ENCODE measurements at places on chromosomes 2 and 18.
A peak's percentile ranks its signal among the peaks of the same experiment; 100 is the strongest.

GRCh38 chr2:127355407-127356008 lies 32.3 kb downstream of the MAP3K2 start:
- DNase-seq = no peak

GRCh38 chr2:55418512-55419232 lies 984 bp downstream of the CCDC88A start:
- DNase-seq = no peak

DNA sequence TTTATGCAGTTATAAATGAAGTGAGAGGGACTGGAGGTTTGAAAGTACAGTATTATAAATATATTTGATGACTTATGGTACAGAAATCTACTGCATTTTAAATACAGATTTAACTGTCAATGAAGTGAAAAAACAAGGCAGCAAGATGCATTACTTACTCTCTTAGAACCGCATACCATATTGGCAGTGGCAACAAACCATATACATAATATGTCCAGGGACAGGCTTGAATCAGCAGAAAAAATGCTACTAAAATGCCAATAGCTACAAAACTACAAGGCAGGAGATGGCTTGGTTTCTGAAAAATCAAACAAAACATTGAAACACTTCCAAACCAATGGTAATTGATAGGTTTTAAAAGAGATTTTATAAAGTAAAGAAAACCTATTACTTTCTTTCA lies 77.2 kb downstream of the PIGN start:
- no peak for DNase-seq

- peak; percentile 66 for DNase-seq
These were observed 61.4 kb downstream of the TXNL1 start for GRCh38 chr18:56576826-56577573.

DNA sequence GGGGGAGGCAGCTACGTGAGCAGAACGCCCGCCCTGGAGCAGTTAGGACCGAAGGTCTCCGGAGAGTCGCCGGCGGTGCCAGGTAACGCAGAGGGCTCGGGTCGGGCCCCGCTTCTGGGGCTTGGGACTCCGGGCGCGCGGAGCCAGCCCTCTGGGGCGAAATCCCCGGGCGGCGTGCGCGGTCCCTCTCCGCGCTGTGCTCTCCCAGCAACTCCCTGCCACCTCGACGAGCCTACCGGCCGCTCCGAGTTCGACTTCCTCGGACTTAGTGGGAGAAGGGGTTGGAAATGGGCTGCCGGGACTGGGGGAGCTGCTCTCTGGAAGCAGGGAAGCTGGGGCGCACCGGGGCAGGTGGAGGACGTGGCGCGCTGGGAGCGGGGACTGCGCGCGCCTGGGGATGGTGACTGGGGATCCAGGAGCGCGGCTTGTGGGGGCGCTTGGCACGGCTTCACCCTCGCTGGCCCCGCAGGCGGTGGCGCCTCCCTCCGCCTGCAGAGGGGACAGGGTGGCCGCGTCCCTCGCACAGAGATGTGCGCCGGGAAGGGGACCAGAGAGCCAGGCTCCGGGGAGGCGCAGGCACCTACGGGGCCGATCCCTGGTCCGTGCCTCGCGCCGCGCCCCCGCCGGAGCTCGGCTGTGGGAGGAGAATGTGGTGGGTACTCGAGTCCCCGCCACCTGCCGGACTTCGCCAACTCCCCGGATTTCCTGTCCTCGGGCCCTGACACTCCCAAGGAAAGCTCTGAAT lies 688 bp downstream of the CDH20 start:
- no peak for DNase-seq

GRCh38 chr2:55511508-55512124 lies 7.9 kb upstream of the CFAP36 start:
- no peak for DNase-seq

- no peak for DNase-seq
These were observed 96.1 kb downstream of the UGGT1 start for GRCh38 chr2:128187032-128187654.
